ENCODE measurements at places on chromosomes 7 and 10. TPM values are rescaled to one million over a fixed set of nuclear protein-coding genes. Genes with fewer than 3 reads are reported as not detected.

NIPSNAP2 gene
- total RNA-seq: 10.9 TPM

BICC1 gene
- not detected for total RNA-seq

MYH16 gene
- total RNA-seq: not detected

GRCh38 chr7:87715545-87715944, 87.3 kb downstream of the RUNDC3B start:
- DNase-seq: no peak

DNA sequence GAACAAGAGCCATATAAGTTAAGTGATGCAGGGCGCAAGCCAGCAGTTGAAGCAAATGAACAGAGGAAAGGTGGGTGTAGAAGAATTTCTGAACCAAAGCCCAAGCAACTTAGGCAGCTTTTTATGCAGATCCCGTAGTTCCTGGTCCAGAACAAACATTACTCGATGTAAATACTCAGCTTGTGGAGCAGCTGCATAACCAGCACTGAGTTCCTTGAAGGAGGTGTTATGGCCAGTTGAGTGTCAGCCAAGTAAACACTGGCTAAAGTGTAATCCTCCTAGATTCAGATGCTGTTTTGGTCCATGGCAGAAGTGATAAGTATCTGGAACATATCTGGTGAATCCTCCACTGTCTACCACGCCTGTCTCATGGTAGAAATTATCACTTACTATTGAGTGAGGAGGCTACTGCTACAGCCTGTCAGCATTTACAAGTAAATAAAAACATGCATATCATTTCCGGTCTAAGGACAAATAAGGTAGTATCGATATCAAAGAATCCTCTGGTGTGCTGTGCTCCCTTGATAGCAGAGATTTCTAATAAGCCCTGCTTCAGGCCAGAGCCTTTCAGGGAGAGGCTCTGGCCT, 213.9 kb downstream of the DYNC1I1 start:
- no peak for DNase-seq

DNA sequence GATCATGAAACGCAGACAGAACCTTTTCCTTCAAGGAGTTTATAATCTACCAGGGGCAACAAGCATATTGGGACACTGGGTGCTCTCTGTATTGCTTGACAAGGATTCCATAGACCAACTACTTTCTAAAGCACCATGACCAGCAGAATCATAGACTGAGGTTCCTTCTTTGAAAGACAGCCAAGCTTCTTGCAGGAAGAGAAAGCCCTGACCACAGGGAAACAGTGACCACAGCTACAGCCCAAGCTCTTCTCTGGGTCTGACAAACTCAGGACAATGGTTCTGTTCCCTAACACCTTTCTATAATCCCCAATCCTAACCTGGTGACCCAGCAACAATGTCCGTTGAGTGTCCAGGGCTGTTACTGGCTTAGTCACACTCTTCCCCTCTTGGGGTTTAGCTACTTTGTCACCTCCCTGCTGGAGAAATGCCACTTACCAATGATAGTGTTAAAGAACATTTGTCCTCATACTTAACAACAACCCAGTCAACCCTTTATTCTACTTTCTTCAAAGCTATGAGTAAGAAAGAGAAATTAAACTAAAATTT, 155.7 kb downstream of the JAZF1 start:
- no peak for DNase-seq

DNA sequence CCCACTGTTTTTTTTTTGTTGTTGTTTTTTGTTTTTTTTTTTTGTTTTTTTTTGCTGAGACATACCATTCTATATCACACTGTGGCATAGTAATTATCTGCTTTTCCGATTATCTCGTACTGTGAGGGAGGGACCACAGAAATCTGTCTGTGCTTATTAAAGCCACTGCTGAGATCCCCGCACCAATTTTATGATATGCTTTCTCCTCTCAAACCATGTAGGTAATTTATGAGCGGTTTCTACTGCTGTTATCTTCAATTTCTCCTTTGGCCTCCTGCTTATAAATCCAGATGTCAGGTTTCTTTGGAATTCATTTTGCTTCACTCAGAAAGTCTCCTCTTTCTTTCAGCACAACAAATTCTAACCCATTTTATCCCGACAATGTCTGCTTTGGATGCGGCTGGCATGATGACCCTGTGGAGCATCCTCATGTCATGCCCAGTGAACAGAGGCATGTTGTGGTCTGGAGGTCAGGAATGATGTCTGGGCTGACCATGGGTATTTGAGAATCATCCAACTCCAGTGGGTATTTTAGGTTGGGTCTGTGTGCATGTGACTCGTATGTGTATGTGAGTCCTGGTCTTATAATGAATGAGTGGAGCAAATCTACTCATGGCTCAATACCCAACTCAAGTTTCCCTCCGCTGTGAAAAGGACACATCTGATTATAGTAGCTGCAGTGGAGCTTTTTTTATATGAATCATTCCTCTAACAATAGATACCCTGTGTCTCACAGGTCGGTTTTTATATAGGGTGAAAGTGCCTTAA, 213.4 kb downstream of the GALNT17 start:
- no peak for DNase-seq

GRCh38 chr10:101529725-101530553, 58.1 kb downstream of the POLL start:
- no peak for DNase-seq

- DNase-seq: no peak
Measured at GRCh38 chr7:3007696-3008095, 36.0 kb downstream of the CARD11 start.

DNA sequence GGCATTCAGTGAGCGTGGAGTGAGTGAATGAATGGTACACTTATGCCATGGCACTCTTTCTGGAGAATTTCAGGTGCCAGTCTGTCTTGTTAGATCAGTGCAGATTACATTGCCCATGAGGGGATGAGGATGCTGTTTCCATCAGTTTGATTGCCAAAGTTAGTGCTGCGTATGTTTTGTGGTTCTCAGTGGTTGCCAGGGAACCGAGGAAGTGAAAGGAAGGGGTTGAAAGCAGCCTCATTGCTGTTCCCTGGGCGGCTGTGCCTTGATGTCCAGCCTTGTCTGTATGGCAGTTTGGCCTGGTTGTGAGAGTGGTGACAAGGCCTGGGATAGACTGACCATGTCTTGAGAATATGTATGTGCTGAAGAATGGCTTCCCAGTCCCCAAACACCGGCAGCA, 30.2 kb downstream of the WBP1L start:
- no peak for DNase-seq

GRCh38 chr7:46363688-46364087, 442.6 kb upstream of the IGFBP3 start:
- DNase-seq: peak; percentile 83

GRCh38 chr7:107917763-107918651, 27.0 kb downstream of the DLD start:
- DNase-seq: no peak

DNA sequence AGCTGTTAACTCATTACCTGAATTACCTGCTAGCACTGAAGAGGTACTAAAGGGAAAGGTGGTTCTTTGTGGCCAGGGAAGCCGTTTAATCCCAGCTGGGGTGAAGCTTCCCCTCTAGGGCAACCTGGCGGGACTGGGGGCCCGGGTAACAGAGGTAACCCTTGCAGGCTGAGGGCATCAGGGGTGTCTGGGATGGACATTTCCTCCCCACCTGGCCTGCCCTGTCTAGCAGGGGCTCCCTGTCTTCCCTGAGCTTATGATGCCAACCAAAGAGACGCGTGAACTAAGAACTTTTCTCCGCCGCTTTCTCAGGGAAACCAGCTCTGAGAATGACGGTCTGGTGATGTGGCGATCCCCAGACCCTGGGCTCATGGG, 52.8 kb downstream of the UNC5B start:
- no peak for DNase-seq

- peak; percentile 81 for DNase-seq
Measured at GRCh38 chr7:332646-333392, 42.8 kb downstream of the FOXL3 start.
